ENCODE measurements at places on chromosomes 3 and 15.

- DNase-seq: no peak
Observed at GRCh38 chr15:66126031-66126441, 127.5 kb downstream of the MEGF11 start.

GRCh38 chr3:10955711-10956453 is 36.7 kb upstream of the SLC6A1 start:
- no peak for DNase-seq

GRCh38 chr3:181847276-181847675 is 135.6 kb downstream of the SOX2 start:
- DNase-seq: no peak

- no peak for DNase-seq
Observed at GRCh38 chr3:126845920-126846715, 136.8 kb upstream of the PLXNA1 start.

DNA sequence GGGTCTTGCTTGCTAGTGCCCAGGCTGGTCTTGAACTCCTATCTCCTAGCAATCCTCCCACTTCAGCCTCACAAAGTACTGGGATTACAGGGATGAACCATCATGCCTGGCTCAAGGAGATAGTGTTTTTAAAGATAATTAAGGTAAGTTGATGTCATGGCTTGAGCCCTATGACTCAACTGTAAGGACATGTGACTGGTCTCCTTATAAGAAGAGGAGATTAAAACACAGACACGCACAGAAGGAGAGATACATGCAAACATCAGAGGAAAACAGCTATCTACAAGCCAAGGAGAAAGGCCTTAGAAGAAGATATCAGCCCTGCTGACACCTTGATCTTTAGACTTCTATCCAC is 220.4 kb upstream of the GADL1 start:
- DNase-seq: no peak

DNA sequence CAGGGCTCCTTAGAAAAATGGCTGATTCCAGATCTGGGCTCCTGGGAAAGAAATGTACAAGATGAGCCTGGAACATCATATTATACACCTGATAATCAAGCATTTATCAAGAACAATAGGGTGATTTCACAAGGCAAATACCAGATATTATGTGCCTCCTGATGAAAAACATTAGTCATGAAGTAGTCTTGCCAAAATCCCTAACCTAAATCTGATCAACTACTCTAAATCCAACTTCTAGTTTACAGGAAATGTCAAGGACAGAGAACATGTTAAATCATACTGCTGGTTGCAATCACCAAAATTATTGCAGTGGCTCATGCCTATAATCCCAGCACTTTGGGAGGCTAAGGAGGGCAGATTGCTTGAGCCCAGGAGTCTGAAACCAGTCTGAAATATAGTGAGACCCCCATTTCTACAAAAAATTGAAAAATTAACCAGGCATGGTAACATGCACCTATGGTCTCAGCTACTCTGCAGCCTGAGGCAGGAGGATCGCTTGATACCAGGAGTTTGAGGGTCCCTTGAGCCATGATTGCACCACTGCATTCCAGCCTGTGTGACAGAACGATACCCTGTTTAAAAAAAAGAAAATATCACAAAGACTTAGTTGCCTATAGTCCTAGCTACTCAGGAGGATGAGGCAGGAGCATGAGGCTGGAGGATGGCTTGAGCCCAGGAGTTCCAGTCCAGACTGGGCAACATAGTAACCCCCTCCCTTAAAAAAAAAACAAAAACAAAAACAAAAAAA is 34.9 kb upstream of the ATP13A3 start:
- no peak for DNase-seq

DNA sequence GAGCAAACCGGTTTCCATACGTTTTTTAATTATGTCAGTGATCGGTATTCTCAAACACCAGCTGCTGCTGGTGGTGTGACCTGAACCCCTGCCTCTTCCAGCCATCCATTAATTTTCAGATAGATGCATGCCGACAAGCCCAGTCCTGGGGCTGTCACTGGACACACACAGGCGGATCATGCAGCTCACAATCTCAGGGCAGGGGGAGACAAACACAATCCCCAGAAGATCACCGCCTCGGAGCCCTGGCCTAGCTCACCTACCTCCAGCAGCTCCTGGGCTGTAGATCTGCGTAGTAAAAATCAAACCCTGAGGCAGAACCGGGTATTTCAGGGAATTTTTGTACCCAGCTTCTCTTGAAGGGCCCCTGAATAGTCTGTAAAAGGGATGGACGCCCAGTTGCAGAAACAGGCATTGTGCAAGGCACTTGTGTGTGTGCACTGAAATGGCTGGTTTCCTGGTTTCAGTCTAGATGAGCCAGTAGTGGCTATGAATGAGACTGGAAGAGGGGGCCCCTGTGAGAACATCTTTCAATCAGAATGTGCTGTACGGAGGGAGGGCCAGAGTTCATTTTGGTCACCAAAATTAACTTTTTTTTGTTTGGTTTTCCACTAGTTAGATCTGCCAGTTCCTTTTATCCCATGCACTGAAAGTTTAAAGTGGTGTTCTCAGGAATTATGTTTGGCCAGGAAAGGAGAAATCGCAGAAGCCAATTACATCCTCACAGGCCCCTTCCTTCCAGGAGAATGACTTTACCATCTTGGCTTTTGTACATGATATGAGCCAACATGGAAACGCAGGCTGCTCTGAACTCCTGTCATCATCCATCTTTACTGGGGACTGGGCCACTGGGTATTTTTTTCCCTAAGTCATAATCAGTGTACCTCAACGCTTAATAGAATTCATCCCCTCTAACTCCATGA is 55.0 kb upstream of the RPL32 start:
- DNase-seq: no peak

DNA sequence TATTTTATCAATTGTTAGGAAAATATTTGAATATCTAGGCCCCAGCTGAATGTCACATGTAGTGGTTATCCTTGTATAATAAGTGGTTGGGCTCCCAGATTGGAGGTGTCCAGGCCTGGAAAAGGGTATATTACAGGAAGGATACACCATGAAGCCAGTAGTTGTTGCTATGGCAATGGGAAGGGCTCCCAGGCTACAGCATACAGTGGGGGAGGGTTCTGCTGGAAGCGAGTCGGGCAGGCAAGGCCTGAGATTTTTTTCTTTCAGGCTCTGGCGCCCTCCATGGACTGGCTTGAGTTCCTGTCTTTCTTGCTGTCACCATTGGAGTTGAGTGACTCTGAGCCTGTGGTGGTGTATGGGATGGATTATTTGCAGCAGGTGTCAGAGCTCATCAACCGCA is 8.9 kb downstream of the ECE2 start:
- DNase-seq: peak; percentile 35

DNA sequence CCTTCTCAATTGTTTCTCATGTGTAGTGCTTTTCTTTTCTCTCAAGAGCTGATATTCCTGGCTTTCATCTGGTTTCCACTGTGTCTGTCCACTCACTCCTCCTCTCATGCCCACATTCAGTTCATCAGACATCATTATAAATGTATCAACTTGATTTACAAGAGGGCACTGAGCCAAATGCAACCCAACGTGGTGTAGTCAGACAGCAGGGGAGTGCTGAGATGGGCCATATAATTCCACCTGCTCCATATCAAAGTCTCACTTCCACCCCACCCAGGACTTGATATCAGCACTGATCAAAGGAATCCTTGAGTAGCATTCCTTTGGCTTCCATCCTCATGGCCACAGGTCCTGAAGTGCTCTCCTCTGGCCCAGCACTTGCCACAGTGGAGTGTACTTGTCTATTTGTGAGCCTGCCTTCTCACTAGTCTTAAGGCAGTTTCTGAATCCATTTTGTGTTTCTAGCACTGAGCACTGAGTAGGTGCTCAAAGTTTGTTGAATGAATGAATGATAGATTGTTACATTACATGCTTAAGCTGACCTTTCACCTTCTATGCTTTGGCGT is 252.8 kb downstream of the CLSTN2 start:
- no peak for DNase-seq

- no peak for DNase-seq
Observed at GRCh38 chr15:66733976-66734375, 31.9 kb downstream of the SMAD6 start.

- no peak for DNase-seq
Observed at GRCh38 chr3:115885621-115886020, 262.3 kb downstream of the GAP43 start.

- no peak for DNase-seq
Observed at GRCh38 chr3:172908771-172909270, 158.3 kb downstream of the ECT2 start.
